ENCODE measurements at places on chromosomes 6 and 20.

DNA sequence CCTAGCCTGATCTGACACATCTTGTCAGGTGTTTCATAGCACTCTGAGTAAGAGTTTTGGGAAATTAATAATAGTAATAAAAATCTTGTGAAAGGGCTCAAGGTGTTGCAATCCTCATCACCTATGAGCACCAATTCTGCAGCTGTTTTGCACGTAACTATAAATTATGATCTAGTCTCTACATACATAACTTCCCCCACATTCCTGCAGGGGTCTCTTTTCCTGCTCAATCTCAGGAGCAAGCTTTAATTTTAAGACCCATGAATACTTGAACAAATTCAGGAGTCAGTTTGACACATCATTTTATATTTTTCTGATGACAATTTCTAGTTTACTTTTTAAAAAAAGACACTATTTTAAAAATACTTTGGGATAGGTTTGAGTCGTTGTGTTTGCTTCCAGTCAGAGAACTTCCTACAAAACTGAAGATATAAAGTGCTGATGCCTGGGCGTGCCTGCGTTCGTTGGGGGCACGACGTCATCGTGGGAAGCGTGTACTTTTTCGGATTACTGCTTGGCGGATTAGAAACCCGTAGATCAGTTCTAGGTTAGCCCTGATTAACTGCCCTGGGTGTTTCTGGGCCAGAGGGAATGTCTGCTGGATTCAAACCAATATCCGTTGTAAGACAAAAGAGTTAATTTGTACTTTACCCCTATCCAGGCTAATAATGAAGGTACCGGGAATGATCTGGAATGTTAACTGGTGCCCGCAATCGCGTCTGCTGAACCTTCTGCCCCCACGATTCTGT lies 1.0 kb upstream of the E2F3 start:
- DNase-seq, result peak; percentile 14

- DNase-seq, result no peak
Measured at GRCh38 chr6:15001326-15001910, 244.5 kb upstream of the JARID2 start.

DNA sequence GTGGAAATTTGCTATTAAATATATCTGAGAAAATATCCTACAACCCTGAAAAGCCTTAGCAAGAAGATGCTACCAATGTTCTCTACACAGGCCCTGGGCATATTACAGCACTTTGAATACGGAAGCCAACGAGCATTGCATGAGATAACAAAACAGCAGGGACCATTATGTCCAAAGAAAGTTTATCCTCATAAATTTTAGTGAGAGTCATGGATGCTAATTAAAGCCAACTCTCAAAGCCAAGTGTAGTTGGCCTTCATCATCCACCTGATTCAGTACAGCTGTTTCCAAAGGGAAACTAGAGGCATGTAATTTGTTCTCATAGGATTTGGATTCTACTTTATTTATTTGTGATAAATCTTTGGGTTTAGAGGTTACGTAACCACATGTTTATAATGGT lies 564.8 kb downstream of the RFPL4B start:
- DNase-seq, result no peak

DNA sequence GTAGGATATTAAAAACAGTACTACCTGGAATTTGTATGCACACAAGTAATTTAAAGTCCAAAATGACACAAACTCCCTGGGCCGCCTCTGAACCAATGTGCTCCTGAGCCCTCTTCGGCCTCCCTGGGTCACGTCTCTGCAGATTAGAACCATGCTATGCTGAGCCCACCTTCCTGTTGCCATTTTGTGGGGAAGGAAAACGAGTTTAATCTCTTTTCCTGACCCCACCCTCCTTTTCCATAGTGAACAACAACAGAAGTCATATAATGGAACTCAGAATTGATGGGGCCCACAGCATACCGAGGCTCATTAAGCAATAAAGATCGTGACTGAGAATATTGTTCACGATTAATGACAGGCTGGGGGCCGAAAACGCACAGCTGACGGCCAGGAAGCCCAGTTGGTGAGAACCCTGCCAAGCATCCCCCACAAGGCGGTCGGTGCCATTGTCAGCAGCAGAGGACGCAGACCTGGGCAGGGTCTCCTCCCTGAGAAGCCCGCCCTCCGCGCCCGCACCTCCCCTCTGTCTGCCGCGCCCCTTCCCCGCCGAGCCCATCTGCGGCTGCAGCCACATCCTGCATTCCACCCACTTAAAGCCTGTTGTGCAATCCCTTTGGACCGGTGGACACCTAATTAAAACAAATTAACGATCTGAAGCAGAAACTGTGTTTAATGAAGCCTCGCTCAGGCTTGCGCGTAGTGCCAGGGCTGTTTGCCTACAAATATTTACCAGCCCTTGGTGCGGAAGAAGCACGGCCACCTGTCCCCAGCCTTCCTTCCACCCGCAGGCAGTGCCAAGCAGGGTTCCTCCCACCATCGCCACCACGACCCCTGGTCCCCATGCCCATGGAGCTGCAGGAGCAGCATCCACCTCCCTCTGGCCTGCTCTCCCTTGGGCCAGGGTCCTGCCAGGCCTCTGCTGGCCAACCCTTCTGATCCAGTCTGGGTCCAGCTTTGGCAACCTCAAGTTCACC lies 68.1 kb downstream of the DLL1 start:
- DNase-seq, result peak; percentile 21

DNA sequence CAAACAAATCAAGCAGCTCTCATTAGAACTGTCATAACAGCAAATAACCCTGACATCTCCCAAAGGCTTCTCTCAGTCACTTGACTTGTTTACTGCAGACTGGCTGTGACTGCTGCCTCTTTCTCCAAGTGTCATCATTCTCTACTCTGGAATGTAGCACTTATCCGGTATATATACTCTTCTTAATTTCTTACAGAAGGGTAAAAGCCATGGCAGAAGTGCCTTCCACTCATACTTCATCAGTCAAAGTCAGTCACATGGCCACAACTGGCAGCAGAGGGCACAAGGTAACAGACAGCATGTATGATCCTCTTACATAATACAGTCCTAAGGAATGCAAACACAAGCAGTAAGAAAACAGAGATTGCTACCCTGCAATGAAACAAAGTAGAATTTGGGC lies 9.3 kb downstream of the NAPB start:
- no peak for DNase-seq

All from head of caudate nucleus (tissue), 42 donors.